ENCODE measurements at places on chromosomes 16 and 17. TPM values are rescaled to one million over a fixed set of nuclear protein-coding genes. Genes with fewer than 3 reads are reported as not detected.

Gene HNF1B
- 0.60 TPM for total RNA-seq

Gene GPR142
- not detected for total RNA-seq

Gene CTRL
- total RNA-seq = 4.4 TPM

Gene UQCRC2
- total RNA-seq = 226 TPM

Gene UMOD
- not detected for total RNA-seq

Gene RAB37
- total RNA-seq = 0.47 TPM

- no peak for DNase-seq
These were observed 102.6 kb downstream of the NTN1 start for GRCh38 chr17:9123594-9124553.

GRCh38 chr17:74815550-74816370 lies 39.6 kb upstream of the NAT9 start:
- no peak for DNase-seq

DNA sequence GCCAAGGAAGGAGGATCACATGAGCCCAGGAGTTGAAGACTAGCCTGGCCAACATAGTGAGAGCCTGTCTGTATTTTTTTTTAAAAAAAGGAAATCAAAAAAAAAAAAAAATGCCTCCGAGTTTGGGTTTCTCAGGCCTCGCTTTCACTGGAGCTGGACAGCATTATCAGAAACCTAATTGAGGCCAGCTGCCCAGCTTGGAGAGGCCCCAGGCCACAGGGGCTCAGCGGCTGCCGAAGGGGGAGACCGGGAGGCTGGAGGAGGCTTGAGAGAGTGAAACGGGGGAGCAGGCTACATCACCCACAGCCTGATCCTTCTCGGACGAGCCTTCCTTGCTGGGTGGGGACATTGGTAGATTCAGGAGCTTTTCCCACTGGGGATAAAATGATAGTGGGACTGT lies 5.1 kb downstream of the TTYH2 start:
- peak; percentile 56 for DNase-seq

DNA sequence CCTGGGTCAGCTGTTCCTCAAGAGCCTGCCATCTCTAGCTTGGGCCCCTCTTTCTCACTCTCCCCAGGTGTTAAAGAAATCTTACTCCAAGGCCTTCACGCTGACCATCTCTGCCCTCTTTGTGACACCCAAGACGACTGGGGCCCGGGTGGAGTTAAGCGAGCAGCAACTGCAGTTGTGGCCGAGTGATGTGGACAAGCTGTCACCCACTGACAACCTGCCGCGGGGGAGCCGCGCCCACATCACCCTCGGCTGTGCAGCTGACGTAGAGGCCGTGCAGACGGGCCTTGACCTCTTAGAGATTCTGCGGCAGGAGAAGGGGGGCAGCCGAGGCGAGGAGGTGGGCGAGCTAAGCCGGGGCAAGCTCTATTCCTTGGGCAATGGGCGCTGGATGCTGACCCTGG lies 6.8 kb downstream of the CNP start:
- DNase-seq = peak; percentile 80

- DNase-seq = no peak
These were observed 339.9 kb downstream of the SEC14L1 start for GRCh38 chr17:77480509-77481215.

GRCh38 chr17:73249700-73250099 lies 12.0 kb downstream of the CPSF4L start:
- no peak for DNase-seq

DNA sequence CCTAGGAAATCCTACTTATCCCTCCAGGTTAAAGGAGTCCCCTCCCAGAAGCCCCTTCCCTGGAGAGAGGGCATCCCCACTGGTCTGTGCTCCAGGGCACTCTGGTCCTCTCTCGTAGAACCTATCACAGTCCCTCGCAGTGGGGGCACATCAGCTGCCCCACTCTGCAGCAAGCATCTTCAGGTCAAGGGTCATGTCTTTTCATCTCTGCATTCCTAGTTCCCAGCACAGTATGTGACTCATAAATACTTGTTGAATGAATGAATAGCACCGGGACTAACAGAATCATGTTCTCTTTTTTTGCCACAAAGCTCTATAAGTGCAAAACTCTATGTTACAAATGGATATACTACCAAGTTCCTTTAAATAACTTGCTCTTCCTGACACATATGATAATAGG lies 36.0 kb downstream of the RNF157 start:
- DNase-seq = no peak

DNA sequence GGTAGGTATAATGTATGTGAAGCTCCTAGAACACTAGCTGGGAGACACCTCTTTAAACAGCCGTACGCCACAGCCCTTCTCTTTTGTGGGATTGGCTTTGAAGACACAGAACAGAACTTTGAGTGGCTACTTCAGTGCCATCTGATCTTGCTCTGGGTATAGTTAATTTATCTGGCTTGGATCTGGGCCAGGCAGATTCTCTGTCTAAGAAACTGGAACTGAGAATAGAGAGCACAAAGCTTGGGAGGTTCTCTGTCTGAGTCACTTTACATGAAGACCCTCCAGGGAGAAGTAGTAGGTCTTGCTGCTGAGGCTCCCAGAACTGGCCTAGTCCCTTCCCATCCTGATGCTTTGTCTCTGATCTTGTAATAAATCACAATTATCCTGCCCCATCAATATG lies 721.0 kb upstream of the KIF2B start:
- no peak for DNase-seq

- DNase-seq = no peak
These were observed 501.6 kb upstream of the PSMD7 start for GRCh38 chr16:73794994-73795393.

GRCh38 chr16:60481591-60481990 lies 1554.6 kb downstream of the CDH8 start:
- no peak for DNase-seq

Measured in ovary (tissue), 10 donors.